ENCODE measurements at places on chromosomes 7 and 10. TPM values are rescaled to one million over a fixed set of nuclear protein-coding genes. Genes with fewer than 3 reads are reported as not detected.

GRCh38 chr7:130486954-130487436 lies 4.9 kb upstream of the MEST start:
- H3K36me3 ChIP-seq: no peaks in the 10 kb centered on the region
- H3K27ac ChIP-seq: peak overlapping the region; percentile 43
- no peak for DNase-seq
- no peaks in the 10 kb centered on the region for H3K27me3 ChIP-seq

DNA sequence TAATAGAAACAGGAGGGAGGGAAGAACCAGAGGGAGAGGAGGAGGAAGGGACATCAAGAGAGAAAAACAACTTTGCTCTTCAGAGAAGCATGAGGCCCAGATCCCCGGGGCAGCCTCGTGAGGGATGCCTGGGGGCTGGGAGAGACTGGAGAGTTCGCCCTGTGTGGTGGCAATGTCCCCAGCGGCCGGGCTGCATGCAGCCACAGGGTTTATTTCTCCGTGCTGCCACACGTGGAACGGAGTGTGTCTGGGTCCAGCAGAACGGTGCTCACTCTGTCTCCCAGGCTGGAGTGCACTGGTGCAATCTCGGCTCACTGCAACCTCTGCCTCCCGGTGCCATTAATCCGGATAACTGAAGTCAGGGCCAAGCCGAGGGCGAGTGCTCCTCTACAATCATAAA lies 257.7 kb downstream of the ACTR3B start:
- no peak overlapping the region for H3K4me3 ChIP-seq
- H3K36me3 ChIP-seq: no peaks in the 10 kb centered on the region
- DNase-seq: no peak
- H3K27ac ChIP-seq: no peak overlapping the region
- no peaks in the 10 kb centered on the region for H3K4me1 ChIP-seq

Gene TPST1
- 35.7 TPM for total RNA-seq

DNA sequence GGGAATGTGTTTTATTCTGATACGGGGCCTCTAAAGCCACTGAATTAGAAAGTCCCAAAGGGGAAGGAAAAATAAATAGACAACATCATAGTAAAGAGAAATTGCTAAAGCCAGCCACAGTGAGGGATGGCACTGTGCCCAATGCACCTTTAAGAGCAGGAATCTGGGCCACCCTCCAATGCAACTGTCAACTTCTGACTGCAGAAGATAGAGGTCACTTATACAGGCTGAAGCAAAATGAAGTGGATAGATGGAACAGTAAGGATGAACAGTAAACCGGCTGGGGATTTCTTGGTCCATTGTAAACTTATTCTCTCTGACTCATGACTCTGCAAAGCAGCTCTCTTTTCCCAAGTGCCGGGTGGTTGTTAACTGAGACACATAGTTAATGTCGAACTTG lies 54.0 kb upstream of the KCNIP2 start:
- no peaks in the 10 kb centered on the region for H3K27me3 ChIP-seq
- no peak for DNase-seq
- H3K4me1 ChIP-seq: no peaks in the 10 kb centered on the region
- H3K27ac ChIP-seq: no peak overlapping the region
- no peak overlapping the region for H3K4me3 ChIP-seq
- H3K36me3 ChIP-seq: no peaks in the 10 kb centered on the region

DNA sequence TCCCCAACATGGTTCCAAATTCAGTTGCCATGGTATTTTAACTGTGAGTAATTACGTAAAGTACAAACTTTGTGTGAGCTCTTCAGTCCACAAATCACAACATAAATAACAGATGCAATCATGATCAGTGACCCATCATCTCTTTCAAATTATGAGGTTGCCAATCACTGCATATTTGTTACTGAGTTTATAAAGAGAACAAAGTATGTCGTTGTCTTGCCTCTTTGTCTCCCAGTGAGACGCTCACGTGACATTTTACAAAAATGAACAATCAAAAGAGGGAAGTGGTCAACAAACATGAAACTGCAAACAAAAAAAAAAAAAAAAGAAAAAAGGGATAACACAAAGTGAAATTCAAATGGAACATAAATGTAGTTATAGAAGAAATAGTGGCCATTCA lies 122.7 kb upstream of the PDSS1 start:
- no peaks in the 10 kb centered on the region for H3K4me1 ChIP-seq
- no peak for DNase-seq
- H3K4me3 ChIP-seq: no peak overlapping the region

Measured in kidney (tissue), 22 donors.